ENCODE measurements at places on chromosomes 16 and 17.

DNA sequence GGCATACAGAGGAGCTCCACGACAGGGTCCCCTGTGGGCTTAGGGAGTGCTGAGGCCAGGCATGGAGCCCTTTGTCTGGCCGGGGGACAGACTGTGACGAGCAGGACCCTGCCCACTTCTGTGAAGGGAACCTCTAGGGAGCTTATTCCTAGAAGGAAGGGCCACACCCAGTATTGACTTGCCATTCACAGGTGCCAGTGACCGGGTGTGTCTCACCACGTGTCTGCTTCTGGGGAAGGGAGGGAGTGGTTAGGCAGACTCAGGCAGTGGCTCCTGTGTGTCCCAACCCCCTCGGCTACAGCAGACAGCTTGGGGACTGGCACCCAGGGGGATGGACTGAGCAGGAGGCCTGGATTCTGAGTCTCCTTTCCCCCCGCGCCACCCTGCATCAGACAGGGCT, 57.2 kb downstream of the SOCS1 start:
- DNase-seq, result no peak

DNA sequence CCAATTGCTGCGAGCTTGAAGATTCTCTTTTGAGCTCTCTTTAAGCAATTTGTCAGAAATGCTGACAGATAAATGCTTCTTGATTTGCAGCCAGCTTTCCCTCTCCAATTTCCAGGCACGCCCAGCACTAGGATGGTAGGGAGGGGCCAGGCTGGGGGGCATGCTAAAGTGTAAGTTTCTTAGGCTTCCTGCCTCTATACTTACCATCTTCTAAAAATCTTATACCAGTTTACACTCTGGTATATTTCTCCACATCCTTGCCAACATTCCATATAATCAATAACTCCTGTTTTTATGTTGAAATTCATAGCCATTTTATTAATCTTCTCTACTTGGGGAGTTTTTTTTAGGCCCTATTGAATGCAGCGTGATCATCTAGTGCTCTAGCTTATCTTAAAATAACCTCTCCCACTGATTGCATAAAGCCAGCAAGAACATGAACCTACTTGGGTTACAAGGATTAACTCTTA, 17.5 kb downstream of the ACSF2 start:
- peak; percentile 55 for DNase-seq

DNA sequence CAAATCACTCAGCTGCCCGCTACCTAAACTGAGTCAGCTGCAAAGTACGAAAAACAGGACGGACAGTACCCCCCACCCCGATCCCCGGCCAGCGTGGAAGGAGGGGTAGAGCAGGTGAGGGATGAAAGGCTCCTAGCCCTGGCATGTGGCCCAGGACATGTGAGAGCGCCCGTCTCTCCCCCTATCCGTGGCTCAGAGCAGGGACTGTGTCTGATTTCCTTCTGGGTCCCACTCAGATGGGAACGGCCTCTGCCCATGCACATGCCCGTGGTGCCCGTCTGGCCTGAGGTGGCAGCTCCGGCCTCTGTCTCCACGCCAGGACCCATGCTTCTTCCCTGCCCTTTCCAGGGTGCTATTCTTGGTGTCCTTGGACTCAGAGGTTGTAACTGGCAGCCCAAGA, 30.2 kb upstream of the RASD1 start:
- DNase-seq, result no peak

GRCh38 chr16:1712791-1713261, 6.8 kb downstream of the MAPK8IP3 start:
- DNase-seq, result no peak

DNA sequence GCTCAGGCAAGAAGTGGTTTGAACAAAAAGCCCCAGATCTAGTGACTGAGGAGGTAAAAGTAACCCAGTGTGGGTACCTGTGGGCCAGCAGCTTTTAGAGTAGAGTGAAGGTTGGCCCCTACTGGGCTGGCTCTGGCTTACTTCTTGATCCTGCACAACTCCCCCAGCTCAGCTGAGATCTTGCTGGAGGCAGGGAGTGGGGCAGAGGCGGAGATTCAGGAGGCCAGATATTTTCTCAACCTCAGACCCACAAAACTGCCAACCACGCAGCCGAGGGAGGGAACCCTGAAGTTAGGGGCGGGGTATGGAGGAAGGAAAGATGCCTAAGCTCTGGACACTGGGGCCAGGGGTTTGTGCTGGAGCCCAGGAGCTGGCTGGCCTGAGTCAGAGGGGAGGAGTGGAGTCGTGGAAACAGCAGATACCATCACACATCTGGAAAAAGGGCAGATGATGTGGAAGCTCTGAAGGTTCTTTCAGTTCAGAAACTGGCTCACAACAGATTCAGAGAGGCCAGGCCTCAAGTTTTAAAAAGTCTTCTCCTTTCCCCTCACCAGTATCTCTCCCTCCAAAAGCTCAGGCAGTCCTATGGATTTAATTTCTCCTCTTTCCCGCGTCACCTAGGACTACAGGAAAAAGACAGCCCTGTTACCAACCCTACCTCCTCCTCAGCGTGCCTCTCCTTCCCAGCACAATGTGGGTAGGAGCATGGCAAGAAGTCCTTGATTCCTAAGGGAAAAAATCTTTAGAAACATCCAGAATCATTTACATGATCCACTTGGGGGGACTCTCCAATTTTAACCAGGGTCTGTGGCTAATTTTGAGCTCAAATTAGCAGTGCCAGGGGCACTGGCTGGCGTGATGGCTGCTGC, 48.1 kb downstream of the MYO18A start:
- no peak for DNase-seq

- no peak for DNase-seq
These were observed 9.1 kb downstream of the MRM1 start for GRCh38 chr17:36610474-36610873.

DNA sequence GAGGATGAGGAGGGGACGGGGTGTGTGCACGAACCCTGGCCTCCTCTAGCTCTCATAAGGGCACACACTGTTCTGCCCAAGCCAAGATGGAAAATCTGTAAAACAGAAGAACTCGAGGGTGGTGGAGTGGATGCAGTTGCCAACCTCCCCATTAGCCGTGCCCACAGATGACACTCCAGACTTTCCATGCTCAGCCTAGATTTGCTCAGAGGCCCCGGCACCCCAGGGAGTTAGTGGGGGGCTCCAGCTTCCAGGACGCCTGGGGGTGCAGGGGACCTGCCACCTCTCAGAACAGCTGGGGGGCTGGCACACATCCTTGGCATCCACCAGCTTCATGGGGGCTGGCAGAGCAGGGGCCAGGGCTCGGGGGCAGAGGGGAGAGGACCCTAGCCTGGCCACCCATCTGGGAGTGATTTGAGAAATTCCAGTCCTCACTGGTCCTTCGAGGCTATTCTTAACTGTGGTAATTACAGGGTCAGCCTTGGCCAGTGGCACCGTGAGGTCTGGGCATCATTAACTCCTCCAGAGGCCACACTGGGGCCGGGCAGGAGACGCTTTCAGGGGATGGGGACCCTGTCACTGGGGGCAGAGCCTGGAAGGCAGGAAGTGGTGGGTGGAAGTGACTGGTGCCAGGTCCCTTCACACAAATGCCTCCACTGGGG, 14.3 kb downstream of the VASN start:
- DNase-seq, result no peak

- DNase-seq, result no peak
These were observed 6.4 kb upstream of the CCDC57 start for GRCh38 chr17:82219083-82219482.

DNA sequence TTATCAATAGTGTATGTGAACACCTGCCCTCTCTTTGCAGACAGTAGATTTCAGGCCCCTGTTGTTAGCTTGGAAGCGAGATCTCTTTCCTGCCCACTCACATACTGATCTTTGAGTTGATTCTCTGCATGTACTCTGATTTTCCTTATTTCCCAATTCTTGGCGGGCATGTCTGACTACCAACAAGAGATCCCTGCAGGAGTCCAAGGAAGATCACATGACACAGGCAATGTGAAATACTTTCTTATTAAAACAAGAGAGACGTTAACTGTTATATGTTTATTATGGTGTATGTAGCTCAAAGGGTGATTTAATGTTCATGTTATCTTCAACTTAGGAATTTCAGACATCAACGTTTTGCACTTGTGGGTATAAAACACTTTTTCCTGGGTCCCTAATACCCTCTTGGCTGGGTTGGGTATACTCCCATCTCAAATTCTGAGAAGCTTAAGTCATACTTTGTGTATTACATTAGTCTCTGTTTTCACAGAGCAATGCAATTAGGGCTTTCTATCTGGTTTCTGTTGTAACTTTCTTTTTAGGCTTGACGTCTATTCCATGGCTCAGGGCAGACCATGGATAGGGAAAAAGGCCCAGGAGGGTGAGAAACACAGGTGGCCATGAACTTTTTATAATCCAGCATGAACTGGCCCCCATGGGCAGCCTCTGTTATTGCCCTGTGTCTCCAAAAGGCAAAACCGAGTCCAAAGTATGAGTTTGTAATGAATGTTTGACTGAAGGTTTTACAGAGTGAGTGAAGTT, 32.2 kb downstream of the HSD17B2 start:
- no peak for DNase-seq

DNA sequence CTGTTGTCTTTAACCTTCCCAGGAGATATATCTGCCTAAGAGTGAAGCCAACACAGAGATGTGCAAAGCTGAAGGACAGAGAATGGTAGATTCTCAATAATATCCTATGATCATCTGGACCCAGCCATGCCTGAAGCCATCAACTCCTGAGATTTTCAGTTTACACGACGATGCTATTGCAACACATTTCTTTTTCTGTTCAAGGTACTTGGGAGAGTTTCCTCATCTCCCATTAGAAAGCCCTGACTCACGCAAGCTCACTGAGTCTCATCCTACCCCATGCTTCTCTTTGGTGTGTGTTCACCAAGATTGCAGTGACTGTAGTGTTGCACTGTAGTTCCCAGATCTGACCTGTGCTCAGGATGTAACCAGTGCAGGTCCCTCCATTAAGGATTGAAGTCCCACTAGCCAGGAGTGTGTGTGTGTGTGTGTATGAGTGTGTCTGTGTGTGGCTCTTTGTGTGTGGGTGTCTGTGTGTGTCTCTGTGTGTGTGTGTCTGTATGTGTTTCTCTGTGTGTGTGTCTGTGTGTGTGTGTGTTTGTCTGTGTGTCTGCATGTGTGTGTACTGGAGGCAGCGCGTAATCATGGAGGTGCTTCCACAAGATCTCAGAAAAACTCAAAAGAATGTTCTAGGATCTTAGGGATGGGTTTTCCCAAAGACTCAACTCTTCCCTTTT, 15.5 kb downstream of the CES1 start:
- DNase-seq, result no peak

DNA sequence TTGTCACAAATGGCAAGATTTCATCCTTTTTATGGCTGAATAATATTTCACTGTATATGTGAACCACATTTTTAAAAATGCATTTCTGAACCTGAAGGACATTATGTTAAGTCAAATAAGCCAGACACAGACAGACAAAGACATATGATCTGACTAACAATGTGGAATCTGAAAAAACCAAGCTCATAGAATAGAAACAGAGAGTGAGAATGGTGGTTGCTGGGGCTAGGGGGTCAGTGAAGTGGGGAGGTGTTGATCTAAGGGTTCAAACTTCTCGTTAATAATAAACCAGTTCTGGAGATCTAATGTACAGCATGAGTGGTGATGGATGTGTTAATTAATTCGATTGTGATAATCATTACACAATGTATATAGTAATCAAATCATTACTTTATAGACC, 475.1 kb downstream of the WWOX start:
- DNase-seq, result no peak

GRCh38 chr16:13684819-13685563, 235.0 kb upstream of the ERCC4 start:
- DNase-seq, result no peak

DNA sequence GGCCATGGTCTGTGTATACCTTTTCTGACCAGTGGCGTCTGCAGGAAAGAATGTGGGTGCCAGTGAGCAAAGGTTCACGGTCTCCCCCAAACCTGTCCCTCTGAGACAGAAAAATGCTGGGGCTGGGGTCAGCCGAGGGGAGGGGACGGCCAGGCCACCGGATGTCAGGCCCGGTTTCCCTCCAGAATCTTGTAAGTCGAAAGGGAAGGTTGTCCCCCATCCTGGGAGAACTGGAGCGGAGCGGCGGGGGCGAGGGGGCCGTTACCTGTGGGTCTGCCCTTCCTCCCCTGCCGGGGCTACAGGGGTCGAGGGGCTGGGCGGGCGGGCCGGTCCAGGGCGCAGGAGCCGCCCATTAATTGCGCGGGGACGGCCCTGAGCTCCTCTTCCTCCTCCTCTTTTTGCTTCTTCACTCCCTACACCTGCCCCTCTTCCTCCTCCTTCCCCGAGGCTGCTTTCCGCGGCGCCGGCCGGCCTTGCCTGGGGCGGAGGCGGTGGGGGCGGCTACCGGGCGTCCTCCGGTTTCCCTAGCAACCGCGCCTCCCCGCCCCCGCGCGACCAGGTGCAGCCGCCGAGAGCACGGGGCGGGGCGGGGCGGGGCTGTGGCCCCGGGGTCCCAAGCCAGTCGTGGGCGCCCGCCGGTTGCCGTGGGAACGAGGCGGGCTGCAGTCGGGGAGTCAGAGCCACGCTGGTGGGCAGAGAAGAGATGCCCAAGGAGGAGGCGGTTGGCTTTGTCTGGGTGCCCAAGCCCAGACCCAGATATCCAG, at the start of gene MARCHF10:
Gene MARCHF10, minus strand, starts transcription at position 503 of the 764 bp plus-strand sequence. CDS start 6,579 bp downstream, outside the sequence.
- DNase-seq, result no peak

DNA sequence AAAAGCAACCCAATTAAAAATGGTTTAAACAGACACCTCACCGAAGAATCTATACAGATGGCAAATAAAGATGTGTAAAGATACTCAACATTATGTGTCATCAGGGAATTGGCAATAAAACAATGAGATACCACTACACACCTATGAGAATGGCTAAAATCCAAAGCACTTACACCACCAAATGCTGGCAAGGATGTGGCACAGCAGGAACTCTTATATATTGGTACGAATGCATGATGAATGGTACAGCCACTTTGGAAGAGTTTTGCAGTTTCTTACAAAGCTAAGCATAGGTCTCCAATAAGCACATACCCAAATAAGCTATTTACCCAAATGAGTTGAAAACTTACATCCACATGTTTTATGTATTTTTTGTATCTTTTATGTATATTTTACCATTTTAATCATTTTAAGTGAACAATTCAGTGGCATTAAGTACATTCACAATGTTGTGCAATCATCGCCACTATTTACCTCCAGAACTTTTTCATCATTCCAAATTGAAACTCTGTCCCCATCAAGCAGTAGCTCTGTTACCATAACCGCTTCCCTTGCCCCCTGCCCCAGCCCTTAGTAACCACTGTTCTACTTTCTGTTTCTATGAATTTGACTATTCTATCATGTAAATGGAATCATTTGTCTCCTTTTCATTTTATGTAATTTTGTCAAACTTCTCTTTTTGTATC, 6.7 kb upstream of the ALDH3A2 start:
- DNase-seq, result no peak

GRCh38 chr17:7238420-7239090, 702 bp downstream of the PHF23 start:
- peak; percentile 64 for DNase-seq

- DNase-seq, result peak; percentile 73
These were observed 825 bp downstream of the METTL9 start for GRCh38 chr16:21600031-21600773.

DNA sequence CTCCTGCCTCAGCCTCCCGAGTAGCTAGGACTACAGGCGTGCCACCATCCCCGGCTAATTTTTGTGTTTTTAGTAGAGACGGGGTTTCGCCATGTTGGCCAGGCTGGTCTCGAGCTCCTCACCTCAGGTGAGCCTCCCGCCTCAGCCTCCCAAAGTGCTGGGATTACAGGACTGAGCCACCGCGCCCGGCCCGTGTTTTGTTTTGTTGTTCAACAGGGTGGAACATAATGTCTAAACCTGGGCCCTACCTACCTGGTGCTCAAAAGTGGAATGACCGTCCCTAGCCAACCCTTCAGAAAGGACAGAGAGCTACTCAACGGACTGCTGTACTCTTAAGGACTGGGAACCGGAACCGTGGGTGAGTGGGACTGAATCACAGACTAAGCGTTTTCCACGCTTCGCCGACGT, 772 bp upstream of the KIF22 start:
- DNase-seq, result no peak
